Ureter (tissue), 1 donor: ENCODE measurements at places on chromosomes 13 and 19. TPM values are rescaled to one million over a fixed set of nuclear protein-coding genes. Genes with fewer than 3 reads are reported as not detected.

DMKN gene
- total RNA-seq: 131 TPM

RNF113B gene
- not detected for total RNA-seq

S1PR5 gene
- 4.6 TPM for total RNA-seq

ZNF577 gene
- 21.5 TPM for total RNA-seq

NXNL1 gene
- total RNA-seq: not detected

GPC6 gene
- total RNA-seq: 6.8 TPM

EXOC3L2 gene
- 7.2 TPM for total RNA-seq

CYP2A7 gene
- total RNA-seq: not detected

PLVAP gene
- total RNA-seq: 159 TPM

CDK8 gene
- total RNA-seq: 18.0 TPM

HCN2 gene
- total RNA-seq: not detected

LYPD5 gene
- total RNA-seq: 5.9 TPM

STOML3 gene
- total RNA-seq: not detected

CYP2F1 gene
- not detected for total RNA-seq

KIR2DL4 gene
- total RNA-seq: 0.39 TPM
